ENCODE measurements at places on chromosomes 2 and 18.

DNA sequence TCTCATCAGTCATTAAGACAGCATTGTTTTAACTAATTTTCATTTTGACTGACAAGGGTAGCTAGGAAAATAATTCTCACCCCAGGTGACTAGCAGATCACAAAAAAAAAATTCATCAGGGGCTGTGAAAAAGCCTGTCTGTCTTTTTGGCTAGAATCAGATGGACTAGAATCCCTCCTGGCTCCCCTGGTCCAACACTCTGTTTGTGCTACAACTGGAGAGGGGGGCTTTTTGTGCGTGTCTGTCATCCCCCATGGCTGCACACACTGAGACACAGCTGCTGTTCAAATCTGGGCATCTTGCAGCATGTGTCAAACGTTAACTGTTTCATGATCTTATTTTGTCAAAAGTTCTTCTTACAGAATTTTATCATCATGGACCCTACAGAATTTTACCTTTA is 51.2 kb downstream of the KIAA2012 start:
- no peak for DNase-seq

DNA sequence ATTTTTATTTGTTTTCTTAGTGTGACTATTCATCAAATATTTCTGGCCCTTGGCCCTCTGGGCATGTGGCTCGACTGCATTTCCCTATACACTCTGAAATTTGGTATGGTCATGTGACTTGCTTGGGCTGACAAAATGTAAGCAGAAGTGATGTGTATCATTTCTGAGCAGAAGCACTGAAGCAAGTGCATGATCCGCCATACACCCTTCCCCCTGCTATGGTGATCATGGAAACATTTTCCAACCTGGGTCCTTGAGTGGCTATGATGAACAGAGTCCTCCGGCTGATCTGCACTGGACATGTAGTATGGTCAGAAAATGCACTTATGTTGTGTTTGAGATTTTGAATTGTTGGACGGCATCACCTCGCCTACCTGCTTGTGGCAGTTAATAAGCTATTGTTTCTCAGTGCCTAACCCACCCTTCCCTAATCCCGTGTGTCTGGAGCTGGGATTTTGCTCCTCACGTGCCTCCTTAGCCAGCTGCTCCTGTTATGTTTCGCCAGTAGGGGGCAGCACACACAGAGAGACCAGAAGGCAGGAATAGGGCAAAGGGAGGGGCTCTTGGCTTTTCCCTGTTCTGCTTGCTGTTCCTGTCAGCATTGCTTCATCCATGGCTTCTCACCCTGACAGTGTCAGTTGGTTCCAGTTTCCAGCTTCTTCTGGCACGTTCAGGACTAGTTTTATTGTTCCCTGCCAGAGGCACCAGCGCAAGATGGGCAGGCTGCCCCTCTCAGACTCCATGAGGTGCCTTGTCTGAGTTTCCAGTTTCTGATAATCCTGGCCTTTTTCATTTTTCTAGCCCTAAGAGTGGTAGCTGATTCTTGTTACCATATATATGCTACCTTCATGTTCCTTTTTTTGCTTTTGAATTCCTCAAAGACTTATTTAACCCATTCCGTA is 207.4 kb downstream of the ARL6IP6 start:
- DNase-seq = peak; percentile 73

- no peak for DNase-seq
Observed at GRCh38 chr2:155424518-155424917, 726.0 kb downstream of the KCNJ3 start.

DNA sequence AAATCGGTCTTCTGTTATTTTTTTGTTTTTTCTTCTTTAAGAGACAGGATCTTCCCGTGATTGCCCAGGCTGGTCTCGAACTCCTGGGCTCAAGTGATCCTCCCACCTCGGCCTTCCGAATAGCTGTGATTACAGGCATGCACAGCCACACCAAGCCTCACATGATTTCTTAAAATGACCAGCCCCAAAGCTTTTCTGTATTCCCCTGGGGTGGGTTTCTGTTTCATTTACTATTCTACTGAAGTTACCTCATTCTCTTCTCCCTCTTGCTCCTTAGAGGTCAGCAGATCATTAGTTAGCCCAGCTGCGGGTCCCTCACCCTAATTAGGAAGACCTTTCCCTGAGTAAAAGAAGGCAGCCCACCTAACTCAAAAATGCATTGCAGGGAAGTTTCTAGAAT is 27.6 kb downstream of the SLC1A4 start:
- no peak for DNase-seq

DNA sequence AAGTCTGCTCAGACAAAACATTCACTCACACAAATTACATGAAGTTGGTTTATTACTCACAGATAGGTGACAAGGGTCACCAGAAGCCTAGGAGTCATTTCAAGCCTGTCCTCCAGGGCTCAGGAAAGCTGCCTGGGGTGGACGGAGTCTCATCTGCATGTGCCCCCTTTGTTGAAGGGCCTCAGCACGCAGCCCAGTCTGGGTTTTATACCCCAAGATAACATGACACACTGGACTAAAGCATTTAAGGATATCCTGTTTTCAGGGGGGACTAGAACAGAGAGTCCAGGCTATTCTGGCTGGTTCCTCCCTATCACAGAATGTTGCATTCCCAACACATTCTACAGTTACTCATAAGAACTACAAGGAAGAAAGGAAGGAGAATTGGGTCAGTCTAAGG is 164.7 kb downstream of the MREG start:
- no peak for DNase-seq

GRCh38 chr2:46277431-46278190 is 19.6 kb upstream of the EPAS1 start:
- no peak for DNase-seq

GRCh38 chr2:221929259-221929658 is 357.2 kb upstream of the EPHA4 start:
- no peak for DNase-seq

GRCh38 chr2:215436705-215437565 is 1.1 kb upstream of the FN1 start:
- DNase-seq = no peak

- no peak for DNase-seq
Observed at GRCh38 chr2:120964819-120965218, 229.2 kb downstream of the GLI2 start.

DNA sequence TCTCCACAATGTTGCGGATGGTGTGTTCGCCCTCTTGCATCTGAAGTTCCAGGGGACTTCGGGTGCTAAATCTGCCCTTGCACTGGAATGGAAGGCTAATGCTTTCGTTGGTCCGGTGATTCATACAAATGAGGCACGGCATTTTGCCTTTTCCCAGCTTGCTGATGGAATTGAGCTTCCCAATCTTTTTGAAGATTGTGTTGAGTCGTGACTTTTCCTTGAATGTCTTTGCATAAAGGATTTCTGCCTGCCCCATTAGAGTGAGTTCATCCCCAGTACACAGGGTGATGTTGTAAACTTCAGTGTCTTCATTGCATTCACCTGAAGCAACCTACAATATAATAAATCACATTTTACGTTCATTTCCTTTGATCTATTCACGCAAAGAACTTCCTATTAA is 98.0 kb downstream of the MEP1B start:
- DNase-seq = no peak

DNA sequence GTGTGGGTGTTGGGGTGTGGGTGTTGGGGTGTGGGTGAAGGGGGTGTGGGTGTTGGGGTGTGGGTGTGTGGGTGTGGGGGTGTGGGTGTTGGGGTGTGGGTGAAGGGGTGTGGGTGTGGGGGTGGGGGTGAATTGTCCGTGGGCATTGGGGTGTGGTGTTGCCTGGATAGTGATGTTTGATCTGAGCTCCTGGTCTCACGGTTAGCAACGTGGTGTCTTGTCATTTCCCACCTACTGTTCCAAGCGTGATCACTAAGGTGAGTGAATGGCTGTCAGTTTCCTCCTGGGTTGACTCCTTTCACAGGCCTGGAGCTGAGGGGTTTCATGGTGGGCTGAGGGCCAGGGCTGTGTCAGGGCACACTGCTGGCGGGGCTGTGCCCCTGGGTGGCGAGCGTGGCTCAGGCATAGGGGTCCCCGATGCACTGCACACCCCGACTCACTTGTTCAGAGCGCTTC is 27.2 kb downstream of the RTP5 start:
- DNase-seq = no peak

GRCh38 chr2:26298286-26298637 is 47.7 kb upstream of the SELENOI start:
- DNase-seq = no peak

DNA sequence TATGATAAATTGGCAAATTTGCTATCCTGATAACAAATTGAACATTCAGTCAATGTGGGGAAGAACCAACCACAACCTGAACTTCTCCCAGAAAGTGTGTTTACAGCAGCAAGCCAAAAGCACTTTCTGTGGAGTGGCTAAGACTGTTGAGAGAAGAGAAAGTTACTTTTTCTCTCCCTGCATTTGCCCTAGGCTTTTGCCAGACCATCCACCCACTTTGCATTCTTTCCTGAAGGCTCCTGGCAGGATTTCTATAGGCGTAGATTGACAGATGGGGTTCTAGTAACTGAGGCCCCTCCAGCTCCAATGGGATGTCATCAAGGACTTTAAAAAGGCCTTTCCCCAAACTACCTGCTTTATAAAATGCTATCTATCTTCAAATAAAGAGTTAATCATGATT is 215.2 kb downstream of the GULP1 start:
- DNase-seq = no peak

DNA sequence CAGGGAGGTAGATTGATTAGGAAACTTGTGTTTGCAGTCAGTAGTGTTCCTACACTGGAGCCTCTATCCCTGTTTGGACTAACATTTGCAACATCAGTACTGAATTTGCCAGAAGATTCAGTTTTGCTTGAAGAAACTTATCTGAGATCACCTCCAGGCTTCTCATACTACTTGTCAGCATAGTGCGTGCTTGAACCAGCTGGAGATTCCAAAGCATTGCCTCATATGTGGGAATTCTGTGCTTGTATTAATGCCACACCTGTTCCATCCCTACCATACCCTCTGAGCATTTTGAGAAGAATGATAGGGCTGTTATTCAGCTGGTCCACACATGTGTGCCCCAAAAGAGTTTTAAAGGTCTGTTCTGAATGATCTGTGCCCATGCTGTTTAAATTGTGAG is 148.7 kb downstream of the RAPGEF4 start:
- no peak for DNase-seq

DNA sequence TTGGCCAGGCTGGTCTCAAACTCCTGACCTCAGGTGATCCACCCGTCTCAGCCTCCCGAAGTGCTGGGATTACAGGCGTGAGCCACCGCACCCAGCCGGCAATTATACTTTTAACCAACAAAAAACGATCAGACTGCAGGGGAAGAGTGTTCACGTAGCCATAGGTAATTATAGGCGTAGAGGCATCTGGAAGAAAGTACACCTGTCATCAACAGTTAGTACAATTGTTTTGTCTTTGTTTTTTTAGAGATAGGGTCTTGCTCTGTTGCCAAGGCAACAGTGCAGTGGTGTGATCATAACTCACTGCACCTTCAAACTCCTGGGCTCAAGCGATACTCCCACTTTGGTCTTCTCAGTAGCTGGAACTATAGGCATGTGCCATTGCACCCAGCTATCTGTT is 20.0 kb downstream of the ST3GAL5 start:
- no peak for DNase-seq

GRCh38 chr2:19609266-19609665 is 250.8 kb upstream of the OSR1 start:
- no peak for DNase-seq

GRCh38 chr2:121903037-121903689 is 147.7 kb downstream of the TSN start:
- DNase-seq = no peak

- no peak for DNase-seq
Observed at GRCh38 chr18:12066910-12067511, 26.6 kb upstream of the ANKRD62 start.

- DNase-seq = no peak
Observed at GRCh38 chr2:146323564-146323963, 1521.3 kb upstream of the ACVR2A start.

GRCh38 chr18:67553437-67553836 is 36.9 kb upstream of the DSEL start:
- no peak for DNase-seq
